ENCODE measurements at places on chromosomes 4 and X.

DNA sequence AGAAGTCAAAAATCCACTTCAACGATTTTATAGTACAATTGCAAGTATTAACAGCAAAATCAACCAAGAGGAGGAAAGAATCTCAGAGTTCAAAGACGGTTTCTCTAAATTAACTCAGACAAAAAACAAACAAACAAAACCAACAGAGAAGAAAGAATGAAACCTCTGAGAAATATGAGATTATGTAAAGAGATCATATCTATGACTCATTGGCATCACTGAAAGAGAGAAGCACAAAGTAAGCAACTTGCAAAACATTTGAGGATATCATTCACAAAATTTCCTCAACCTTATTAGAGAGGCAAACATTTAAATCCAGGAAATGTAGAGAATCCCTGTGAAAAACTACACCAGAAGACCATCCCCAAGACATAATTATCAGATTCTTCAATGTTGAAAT, 370.4 kb downstream of the INPP4B start:
- DNase-seq = no peak

DNA sequence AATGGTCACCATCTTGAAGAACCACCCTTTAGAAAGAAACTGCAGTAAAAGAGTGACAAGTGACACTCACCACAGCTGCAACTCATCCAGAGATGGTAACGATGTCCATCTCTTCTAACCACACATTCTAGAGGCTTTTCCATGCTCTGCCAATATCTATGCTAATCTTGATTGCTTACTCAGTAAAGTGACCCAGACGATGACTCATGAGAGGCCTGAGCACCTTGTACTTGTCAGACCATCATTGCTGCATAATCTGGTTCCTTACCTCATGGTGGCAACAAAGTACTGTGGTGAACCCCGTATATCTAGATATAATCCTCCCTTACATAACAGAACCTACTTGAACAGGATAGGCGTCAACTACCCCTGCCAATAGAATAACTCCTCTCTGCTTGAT, 75.6 kb downstream of the CCNG2 start:
- DNase-seq = no peak

- no peak for DNase-seq
These were observed 18.4 kb upstream of the RNF4 start for GRCh38 chr4:2450394-2451035.

- no peak for DNase-seq
These were observed 654 bp upstream of the STS start for GRCh38 chrX:7146703-7147412.

GRCh38 chr4:84499624-84499982, 511 bp upstream of the NKX6-1 start:
- DNase-seq = no peak

DNA sequence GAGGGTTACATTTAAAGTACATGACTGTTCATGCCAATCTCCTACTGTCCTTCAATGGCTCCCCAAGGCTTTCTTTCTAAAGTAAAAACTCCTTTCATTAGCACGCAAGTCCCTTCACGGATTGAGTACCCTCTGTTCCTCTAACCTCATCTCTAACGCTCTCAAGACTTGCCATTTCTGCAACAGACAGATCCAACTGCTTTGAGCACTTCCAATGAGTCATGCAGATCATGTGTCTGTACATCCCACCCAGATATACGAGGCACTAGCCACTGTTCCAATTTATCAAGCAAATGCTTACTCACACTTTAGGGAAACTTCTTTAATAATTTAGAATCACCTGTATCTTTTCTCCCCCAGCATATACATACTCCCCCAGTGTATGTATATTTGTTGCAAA, 332.5 kb upstream of the ZFP42 start:
- DNase-seq = no peak

- no peak for DNase-seq
These were observed 215.5 kb downstream of the SPATA18 start for GRCh38 chr4:52266537-52267137.

GRCh38 chrX:22249371-22249770, 23.3 kb upstream of the CBLL2 start:
- DNase-seq = no peak

DNA sequence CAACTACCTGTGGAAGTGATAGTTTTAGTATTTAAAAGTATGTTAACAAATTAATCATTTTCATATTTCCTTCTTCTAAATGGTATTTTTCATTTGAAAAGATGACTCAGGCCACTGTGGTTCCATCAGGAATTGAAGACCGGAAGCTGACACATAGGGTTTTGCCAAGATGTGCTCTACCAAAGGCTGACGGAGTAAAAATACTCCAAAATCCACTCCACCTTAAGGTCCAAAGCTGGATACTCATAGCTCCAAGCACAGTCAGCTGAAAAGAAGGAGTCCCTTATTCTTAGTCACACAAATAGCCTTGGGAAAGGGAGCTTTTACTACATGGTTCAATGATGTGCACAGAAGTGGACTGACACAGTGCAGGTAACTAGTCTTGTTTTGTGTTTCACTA, 472.0 kb downstream of the ARAP2 start:
- no peak for DNase-seq

GRCh38 chr4:133152831-133153481, 3.9 kb downstream of the PCDH10 start:
- no peak for DNase-seq

- DNase-seq = no peak
These were observed 38.6 kb downstream of the TXK start for GRCh38 chr4:48095441-48095840.

GRCh38 chr4:26323821-26324220, 3.0 kb downstream of the RBPJ start:
- no peak for DNase-seq

- DNase-seq = no peak
These were observed 1112.1 kb upstream of the PRKX start for GRCh38 chrX:4825550-4825949.

DNA sequence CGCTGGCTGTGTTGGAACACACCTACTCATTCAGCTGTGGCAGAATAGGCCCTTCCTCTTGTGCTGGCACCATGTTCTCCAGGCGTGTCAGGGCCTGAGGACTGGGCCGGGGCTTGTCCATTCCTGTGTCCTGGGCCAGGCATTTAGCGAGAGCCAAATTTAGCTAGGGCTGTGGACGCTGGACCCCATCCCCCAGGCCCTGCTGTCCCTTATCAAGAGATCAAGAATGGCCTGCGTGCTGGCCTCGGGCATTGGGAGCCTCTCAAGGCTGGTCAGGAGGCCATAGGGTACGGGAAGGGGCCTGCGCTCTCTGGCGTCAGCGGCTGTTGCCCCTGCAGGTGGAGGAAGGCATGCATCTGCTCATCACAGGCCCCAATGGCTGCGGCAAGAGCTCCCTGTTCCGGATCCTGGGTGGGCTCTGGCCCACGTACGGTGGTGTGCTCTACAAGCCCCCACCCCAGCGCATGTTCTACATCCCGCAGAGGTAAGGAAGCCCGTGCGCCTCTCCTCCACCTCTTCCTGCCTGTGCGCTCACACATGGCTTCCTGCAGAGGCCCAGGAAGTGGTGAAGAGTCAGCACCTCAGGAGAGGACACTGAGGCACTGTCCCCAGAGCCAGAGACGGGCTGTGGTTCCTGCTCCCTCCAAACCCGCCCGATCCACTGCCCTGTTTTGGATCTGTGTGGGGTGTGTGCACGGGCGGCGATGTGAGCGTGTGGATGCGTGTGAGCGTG, 15.3 kb downstream of the ABCD1 start:
- DNase-seq = no peak

- no peak for DNase-seq
These were observed 33.5 kb upstream of the ASMTL start for GRCh38 chrX:1486177-1486576.

DNA sequence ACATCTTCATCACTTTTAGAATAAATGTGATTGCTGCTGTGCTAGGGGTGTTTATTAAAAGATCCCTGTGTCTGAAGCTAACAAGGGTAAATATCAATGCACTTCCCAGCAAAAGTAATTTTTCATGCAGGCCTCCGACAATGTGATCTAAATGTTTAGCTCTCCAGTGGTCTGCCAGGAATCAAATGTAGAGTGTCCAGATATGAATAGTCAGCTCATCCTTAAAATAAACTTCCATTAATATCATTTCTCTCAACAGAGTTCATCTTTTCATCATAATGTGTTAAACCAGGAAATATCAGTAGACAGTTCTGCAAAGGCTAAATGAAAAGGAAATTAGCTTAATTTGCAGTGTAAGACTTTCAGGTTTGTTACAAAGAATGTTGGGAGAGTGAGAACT, 102.2 kb upstream of the EGFL6 start:
- DNase-seq = no peak

- peak; percentile 38 for DNase-seq
These were observed 33.9 kb upstream of the HPF1 start for GRCh38 chr4:169791527-169792156.

- no peak for DNase-seq
These were observed 57.0 kb downstream of the ING2 start for GRCh38 chr4:183561905-183562304.

DNA sequence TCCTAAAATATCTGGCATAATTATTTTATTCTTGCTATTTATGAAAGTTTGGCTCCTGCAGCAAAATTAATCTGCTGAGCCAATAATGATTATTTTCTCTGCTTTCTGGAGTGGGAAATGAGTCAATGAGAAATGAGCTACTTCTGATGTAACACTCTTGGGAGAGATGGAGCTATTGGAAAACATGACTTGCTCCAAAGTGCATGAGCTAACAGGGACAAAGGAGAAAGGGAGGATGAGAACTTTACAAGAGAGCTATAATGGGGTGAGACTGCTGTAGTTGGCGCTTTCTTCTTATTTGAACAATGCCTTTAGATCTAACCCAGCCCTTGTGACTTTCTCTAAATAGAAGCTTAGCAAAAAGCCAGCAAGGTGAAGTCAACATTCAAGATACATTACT, 615.1 kb downstream of the ANKRD50 start:
- DNase-seq = no peak

- no peak for DNase-seq
These were observed 44.3 kb upstream of the PPP2R3B start for GRCh38 chrX:431056-431455.

DNA sequence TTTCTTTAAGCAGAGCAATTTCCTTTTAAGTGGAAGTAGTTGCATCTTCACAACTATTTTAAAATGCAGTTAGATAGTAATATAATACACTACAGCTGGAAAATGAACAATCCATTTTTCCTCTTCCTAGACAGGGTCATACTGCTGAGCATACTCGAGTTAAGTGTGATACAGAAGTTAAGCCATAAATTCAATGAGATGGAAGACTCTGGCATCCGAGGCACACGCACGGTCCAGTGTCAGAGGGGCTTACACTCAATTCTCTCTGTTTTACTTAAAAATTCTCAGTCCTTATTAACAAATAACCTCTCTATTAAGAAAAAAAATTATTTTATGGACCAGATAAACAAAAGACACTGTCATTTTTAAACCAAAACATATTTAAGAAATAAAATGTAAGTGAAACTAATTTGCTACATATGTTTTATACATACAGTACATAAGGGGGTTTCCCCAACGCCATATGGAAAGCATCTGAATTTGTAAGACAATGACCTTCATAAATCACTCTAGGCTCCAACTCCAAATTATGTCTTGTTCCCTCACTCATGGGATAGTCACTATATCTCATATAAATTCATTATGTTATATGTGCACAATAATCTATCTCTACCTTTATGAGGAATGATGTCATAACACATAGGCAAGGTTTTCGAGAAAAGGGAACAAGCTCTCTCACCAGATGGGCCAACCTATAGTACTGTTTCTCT, 315.3 kb downstream of the PAPSS1 start:
- DNase-seq = no peak

- no peak for DNase-seq
These were observed 46.9 kb downstream of the XIAP start for GRCh38 chrX:123906557-123907316.

- DNase-seq = no peak
These were observed 37.8 kb downstream of the FBXO8 start for GRCh38 chr4:174245714-174246113.

DNA sequence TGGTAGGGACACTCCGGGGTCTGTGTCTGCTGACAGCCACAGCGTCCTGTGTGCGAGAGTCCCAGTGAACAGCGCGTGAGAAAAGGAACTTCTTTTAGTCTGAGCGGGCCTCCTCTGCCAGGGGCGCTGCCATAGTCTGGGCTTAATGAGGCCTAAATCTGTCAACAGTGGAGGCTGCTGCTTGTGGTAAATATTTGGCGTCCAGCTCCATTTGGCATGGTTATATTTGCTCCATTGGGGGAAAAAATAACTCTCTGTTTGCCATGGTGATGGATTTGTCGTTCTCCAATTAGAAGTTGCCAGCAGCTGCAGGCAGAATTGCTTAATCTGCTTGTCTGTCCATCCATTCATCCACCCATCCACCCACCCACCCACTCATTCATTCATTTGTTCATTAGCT, 71.4 kb upstream of the PSAPL1 start:
- peak; percentile 18 for DNase-seq

GRCh38 chr4:26412381-26413372, 77.6 kb downstream of the CCKAR start:
- DNase-seq = no peak
